ENCODE measurements at places on chromosomes 6 and 20.
A peak's percentile ranks its signal among the peaks of the same experiment; 100 is the strongest.

GRCh38 chr20:1341561-1342265 lies 12.8 kb upstream of the SDCBP2 start:
- DNase-seq: peak; percentile 9

- DNase-seq: no peak
Measured at GRCh38 chr6:117072781-117073180, 192.6 kb upstream of the VGLL2 start.

- no peak for DNase-seq
Measured at GRCh38 chr20:56843386-56843785, 214.3 kb downstream of the TFAP2C start.

DNA sequence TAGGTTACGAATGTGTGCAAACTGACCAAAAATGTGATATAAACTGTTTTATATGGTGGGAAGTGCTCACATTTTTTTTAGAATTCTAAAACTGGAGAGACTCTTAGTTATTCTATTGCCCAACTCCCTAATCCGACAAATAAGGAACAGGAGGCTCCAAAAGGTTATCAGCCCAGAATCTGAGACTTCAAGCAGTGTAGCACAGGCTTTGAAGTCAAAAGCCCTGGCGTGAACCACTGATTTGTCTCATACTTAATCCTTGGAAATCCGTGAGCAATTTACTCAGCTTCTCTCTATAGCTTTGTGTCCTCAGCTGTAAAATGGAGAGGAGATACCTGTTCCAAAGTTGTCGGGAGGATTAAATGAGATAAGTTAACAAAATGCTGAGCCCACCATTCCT lies 368.8 kb upstream of the SASH1 start:
- no peak for DNase-seq

- DNase-seq: no peak
Measured at GRCh38 chr6:33105916-33106871, 30.4 kb downstream of the HLA-DPB1 start.

DNA sequence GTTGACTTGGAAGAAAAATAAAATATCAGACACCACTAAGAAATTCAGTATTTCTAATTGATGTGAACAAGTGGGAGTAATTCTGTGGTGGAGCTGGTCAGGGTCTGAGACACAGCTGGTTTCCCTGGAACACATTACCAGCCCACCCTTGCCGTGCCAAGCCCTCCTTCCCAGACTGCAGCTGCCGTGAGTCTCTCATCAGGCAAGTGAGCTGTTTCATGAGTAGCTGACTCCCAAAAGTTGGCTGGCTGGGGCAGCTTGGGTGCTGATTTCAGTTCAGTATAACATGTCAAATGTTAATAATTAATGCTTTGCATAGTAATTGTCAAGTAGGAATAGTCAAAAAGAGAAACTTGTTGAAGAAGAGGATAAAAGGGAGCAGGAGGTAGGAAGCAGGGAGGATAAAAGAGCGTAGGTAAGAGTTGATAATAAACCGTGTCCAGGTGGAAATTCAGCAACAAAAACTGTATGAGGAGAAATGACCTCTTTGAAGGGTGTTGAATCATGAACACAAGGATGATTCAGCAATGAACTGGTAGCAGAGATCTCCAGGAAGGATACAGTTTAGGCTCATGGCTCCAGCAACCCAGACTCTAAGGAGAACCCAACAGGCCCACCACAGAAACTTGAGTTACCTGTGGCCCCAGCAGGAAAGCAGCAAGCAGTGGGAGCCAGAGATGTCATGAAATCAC lies 110.9 kb upstream of the SSTR4 start:
- no peak for DNase-seq

GRCh38 chr20:7806831-7807230 lies 133.4 kb downstream of the HAO1 start:
- no peak for DNase-seq

DNA sequence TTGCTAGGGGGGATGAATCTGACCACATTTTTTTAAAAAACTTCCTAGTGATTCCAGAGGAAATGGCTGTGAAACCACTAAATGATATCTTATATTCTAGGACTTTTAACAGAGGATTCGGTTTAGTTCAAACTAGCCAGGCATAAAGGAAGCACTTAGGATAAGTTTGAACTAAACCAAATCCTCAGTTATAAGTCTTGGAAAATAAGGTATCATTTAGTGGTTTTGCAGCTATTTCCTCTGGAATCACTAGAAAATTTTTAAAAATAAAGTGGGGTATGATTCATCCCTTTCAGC lies 327.9 kb upstream of the QKI start:
- DNase-seq: no peak

DNA sequence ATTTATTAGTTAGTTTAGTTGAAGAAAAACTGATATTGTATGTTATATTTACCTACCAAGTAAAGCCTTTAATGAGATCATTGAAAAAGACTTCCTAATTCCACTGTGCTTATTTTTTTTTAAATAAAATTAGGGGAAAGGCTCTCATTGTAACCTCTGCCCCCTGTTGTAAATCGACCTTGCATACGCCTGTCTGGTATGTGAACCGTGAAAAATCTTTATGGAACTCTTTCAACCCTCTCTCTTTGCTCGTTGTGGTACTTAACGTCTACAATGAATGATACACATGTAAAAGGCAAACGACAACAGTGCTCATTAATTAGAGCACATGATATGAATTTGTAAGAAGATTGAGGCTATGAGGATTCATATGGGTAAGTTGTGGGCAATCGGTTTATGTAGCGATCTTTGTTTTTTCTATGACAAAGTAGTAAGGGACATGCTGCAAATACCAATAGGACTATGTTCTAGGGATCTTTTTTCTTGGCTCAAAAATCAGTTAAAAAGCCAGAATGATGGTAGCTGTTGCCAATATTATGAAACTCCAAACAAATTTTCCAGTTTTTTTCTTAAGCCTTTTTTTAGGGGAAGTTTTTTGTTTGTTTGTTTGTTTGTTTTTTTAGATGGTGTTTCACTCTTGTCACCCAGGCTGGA lies 119.0 kb upstream of the MCHR2 start:
- no peak for DNase-seq

GRCh38 chr6:75219263-75219662 lies 13.4 kb upstream of the COL12A1 start:
- no peak for DNase-seq

DNA sequence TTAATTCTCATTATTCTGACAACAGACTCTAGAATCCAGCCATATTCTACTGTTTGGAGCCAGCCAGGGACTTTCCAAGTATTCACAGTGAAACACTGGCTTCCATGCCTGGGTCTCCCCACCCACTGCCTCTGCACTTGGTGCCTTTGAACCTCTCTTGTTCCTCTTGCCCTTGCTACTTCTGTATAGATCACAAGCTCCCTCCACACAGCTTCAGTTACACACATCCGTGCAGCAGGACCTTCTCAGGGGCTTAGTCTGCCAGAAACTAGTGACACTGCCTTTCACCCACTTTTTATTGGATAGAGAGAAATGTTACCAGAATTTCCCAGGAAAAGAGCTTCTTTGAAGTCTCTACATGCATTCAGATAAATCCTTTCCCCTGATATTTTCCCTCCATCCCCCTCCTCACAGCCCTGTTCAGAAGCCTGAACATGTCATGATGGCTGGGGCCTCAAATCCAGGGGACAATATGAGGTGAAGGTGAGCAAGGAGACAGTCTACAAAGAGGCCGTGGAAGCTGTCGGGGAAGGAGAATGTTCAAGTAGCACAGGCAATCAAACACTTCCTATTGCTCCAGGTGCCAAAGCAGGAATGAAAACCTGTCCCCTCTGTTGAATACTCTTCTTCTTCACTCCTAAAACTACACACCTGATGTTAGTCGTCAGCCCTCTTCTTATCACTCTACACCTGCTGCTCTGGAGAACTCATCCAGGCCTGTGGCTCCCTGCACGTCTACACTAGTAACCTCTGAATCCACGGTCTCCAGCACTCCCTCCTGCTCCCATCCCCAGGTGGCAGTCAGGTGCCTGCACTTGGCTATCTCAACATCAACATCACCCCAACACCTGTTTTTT lies 20.2 kb upstream of the HLA-DOA start:
- DNase-seq: no peak

DNA sequence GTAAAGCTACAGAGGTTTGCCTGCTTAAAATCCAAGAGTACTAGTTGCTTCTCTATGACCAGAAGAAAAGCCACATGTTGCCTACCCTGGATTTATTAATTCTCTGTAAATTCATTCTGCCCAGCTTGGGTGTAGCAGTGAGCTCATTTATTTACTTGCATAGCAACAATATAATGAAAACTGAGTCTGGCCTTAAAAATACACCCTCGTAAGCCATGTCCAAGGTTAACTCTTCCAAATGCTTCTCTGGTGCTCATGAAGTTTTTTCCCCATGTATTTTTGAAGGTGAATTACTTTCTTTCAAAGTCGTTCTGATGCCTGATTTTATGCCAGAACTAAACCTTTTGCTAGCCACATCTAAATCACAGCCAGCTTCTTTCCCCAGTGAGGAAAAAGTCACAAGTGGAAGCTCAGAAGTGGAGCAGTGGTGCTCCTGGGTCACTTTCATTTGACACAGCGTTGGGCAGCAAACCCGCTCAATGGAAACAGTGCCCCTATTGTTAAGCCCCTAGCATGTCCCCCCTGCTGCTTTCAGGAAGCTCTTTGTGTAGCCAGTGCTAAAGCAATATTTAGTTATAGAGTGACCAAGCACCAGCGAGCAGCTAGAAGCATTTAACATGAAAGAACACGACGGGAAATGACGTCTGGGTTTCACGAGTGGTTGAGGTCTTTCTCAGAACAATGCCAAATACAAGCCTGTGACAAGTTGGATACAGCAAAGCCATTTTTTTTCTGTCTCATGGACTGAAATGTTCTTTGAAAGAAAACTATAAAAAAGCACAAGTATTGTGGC lies 29.8 kb downstream of the NEDD9 start:
- DNase-seq: no peak

DNA sequence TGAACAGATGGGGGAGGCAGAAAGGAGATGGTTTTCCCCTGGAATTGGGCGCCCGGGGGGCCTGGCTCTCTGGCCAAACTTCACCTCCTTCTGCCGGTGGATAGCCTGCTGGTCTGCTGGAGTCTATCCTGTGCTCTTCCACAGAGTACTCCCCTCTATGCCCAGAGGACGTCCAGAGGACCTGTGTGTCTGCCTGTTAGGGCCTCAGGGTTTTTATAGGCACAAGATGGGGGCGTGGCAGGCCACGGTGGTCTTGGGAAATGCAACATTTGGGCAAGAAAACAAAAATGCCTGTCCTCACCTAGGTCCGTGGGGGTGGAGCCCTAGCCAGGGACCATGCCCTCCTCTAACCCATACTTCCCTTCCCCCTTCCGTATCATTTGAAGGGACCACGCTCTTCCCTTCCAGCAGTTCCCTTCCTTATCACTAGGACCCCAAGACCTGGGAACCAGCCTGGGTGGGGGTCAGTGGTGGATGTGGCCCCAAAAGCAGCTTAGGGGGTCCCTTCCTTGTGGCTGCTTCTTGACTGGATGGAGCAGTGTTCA lies 53.6 kb upstream of the ZNF337 start:
- DNase-seq: no peak

- DNase-seq: no peak
Measured at GRCh38 chr6:11824986-11825385, 46.4 kb upstream of the ADTRP start.

- DNase-seq: peak; percentile 36
Measured at GRCh38 chr6:138092686-138093085, 14.5 kb downstream of the PERP start.

DNA sequence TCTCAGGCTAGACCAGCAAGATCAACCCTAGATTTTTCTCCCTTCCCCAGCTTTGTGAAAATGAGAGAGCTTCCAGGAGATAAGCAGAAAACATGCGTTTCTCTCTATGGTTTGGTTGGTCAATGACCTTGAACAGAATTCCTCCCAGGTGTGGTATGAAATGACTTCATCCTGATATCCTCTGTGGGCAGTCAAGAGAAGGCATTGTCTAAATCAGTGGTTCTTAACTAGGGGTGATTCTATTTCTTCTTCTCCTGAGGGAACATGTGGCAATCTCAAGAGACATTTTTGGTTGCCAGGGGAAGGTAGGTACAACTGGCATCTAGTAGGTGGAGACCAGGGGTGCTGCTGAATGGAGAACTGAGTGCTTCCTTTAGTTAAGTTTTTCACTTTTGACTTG lies 12.4 kb downstream of the IFT52 start:
- no peak for DNase-seq

DNA sequence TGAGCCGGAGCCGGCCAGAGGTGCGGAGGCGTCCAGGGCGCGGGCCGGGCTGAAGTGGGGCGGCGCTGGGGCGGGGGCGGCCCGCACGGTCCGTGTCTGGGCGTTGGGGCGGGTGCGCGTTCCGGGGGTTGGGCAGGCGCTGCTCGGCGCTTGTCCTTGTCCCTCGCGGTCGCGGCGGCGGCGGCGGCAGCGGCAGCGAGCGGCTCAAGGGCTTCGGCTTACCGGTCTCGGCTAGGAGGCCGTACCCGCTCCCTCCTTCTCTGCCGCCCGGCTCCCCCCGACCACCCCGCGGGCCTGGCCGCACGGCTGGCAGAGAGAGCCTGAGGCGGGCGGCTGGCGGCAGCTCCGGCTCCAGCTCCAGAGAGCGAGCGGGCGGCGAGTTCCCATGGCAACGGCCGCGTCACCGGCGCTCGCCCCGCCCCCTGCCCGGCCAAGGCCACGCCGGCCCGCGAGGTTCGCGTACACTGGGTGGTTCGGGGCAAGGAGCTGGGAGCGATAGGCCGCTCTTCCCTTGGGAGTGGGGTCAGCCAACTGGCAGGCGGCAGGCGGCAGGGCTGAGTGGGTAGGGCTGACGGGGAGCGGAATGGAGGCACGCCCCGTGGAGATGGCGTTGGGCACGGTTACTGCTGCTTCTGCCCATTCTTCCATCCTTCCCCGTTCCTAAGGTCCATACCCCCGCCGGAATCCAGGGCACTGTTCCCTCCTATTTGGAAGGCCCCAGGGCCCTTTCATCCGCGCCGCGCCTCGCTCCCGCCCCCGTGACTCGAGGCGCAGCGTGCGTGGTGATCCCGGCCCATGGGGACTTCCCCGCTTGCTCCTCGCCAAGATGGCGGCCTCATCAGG lies at the start of gene LRRC73:
Gene LRRC73 (minus strand): TSS at position 363 of the 843 bp plus-strand sequence. CDS start 561 bp downstream, outside the sequence.
- peak; percentile 21 for DNase-seq

DNA sequence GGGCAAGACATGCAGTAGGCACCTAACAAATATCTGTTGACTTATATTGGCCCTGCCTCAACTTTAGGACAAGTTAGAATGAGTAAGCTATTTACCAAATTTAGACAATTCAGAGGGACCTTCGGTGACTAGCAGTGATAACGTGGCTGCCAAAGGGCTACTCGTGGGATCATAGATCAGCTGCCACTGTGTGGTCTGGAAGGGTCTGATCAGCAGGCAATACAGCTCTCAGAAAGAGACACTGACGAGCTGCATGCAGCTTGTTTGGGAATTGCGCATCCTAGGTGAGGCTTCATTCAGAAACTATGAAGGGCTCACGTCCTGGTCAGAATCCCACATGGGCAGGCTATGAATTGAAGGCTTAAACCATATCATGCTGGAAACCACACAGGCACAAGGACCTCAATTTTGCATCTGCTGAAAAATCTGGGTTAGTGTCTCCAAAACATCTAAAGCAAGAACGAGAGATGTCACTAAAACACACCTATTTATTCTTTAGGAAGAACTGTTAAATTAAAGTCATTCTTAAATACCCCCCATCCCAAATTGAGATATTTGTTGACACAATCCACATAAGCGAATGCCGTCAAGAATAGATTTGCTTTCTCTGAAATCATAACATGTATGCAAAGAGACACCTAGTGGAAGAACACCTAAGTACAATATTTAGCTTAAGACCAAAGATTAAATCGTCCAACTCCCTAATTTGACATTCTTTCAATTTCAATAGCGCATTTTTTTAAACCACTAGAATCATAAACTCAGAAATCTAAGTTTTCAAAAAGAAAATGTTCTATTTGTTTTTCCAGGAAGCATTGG lies 79.6 kb downstream of the IPCEF1 start:
- DNase-seq: peak; percentile 80
